ENCODE measurements at places on chromosomes 13 and 19. TPM values are rescaled to one million over a fixed set of nuclear protein-coding genes. Genes with fewer than 3 reads are reported as not detected.

Gene FCER2
- 0.51 TPM for total RNA-seq

Gene CEACAM20
- not detected for total RNA-seq

DNA sequence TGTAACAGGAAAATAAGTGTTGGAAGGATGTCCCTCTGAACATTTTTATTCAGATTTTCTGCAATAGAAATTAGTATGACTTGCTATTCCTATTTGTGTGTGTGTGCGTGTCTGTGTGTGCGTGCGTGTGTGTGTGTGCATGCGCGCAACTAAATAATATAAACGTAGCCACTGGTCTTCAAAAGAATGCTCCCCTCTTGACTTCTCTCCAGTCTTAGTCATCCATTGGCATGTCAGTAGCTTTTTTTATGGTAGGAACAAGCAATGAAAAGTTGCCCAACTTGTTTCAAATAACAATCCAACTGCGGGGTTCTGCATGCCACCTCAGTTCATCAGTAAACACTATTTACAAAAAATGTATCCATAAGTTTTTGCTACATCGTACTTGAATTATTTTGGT lies 249.6 kb downstream of the GPC6 start:
- H3K4me3 ChIP-seq, result no peak overlapping the region
- H3K36me3 ChIP-seq, result no peaks in the 10 kb centered on the region
- H3K27me3 ChIP-seq, result no peaks in the 10 kb centered on the region
- no peaks in the 10 kb centered on the region for H3K4me1 ChIP-seq

- DNase-seq, result peak; percentile 80
- H3K4me3 ChIP-seq, result no peak overlapping the region
- no peaks in the 10 kb centered on the region for H3K36me3 ChIP-seq
Measured at GRCh38 chr19:49553451-49554271, 25.9 kb downstream of the RCN3 start.

GRCh38 chr13:98900442-98900841 lies 77.4 kb downstream of the DOCK9 start:
- no peak overlapping the region for H3K4me3 ChIP-seq
- peaks cover 11% of the 10 kb centered on the region for H3K36me3 ChIP-seq
- H3K27me3 ChIP-seq, result no peaks in the 10 kb centered on the region
- no peak for DNase-seq
- no peak overlapping the region for H3K27ac ChIP-seq
- H3K4me1 ChIP-seq, result no peaks in the 10 kb centered on the region

Gene CACNG8
- total RNA-seq, result 0.03 TPM

Gene ZNF729
- not detected for total RNA-seq

GRCh38 chr13:35260316-35260715 lies 216.2 kb downstream of the MAB21L1 start:
- no peak for DNase-seq
- no peak overlapping the region for H3K4me3 ChIP-seq
- no peak overlapping the region for H3K27ac ChIP-seq
- H3K36me3 ChIP-seq, result no peaks in the 10 kb centered on the region
- H3K4me1 ChIP-seq, result no peaks in the 10 kb centered on the region

Gene ZNF229
- total RNA-seq, result 2.9 TPM

All from pancreas (tissue), 10 donors.